BJ (cell line): ENCODE measurements at places on chromosomes 1 and 21. TPM values are rescaled to one million over a fixed set of nuclear protein-coding genes. Genes with fewer than 3 reads are reported as not detected.
A peak's percentile ranks its signal among the peaks of the same experiment; 100 is the strongest.

The ALX3 gene
- polyA plus RNA-seq, result 4.3 and 5.7 TPM in 2 replicates

The KCNE1 gene
- polyA plus RNA-seq, result 0.31 and 0.47 TPM in 2 replicates

The KLHDC7A gene
- polyA plus RNA-seq, result not detected in 2 replicates

The SLC25A34 gene
- polyA plus RNA-seq, result 0.54 and 0.70 TPM in 2 replicates

The WDR4 gene
- 9.4 and 13.7 TPM in 2 replicates for polyA plus RNA-seq

GRCh38 chr1:100308777-100309176 is 42.8 kb downstream of the RTCA start:
- no peak for DNase-seq

DNA sequence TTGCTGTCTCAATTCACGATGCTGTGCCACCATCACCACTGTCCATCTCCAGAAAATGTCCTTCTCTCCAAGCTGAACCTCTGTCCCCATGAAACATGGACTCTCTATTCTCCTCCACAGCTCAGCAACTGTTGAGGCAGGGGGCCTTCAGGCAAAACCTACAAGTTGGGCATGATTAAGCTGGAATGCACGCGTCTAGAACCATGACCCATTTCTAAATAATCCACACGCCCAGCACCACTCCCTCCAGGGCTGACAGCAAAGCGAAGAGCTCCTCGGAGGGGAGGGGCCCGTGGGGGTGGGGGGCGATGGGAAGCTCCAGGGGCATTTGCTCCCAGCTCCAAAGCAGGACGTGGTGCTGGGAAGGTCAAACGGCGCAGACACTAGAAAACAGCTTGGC is 3.3 kb upstream of the HES5 start:
- DNase-seq, result no peak

- DNase-seq, result no peak
Observed at GRCh38 chr1:150622303-150622975, 7.0 kb downstream of the ENSA start.

DNA sequence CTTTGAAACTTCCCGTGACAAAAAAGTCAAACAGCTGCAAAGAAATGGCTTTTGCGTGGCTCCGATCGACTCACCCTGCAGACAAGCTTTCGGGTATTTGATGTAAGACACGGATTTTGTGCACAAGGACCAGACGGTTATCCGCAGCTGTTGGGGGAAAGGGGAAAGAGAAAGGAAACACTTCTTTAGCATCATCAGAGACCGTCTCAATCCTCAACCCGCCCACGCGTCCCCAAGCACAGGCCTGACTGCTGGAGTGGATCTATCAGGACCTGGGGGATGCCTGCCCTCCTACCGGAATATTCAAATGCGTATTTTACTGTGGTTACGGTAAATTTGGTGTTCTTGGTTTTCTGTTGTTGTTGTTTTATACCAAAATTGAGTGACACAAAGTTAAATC is 11.2 kb downstream of the WRAP73 start:
- no peak for DNase-seq

DNA sequence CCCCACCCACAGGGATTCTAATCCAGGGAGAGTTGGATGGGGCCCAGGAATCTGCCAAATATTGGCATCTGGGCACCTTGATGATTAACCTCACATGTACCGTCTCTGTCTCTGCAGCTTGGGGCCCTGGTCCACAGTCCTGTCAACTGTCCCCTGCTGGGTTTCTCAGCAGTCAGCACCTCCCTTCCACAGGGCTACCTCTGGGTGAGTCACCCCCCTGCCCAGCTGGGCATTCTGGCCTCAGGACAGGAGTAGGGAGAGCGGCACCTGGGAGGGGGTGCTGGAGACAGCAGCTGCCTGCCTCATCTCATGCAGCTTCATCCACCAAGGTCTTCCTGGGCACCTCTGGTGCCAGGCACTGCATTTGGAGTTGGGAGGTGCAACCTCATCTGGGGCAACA is 100.6 kb upstream of the ACTL8 start:
- DNase-seq, result no peak

- DNase-seq, result no peak
Observed at GRCh38 chr1:6842301-6842700, 57.0 kb downstream of the CAMTA1 start.

- no peak for DNase-seq
Observed at GRCh38 chr1:177116941-177117340, 47.6 kb downstream of the ASTN1 start.

DNA sequence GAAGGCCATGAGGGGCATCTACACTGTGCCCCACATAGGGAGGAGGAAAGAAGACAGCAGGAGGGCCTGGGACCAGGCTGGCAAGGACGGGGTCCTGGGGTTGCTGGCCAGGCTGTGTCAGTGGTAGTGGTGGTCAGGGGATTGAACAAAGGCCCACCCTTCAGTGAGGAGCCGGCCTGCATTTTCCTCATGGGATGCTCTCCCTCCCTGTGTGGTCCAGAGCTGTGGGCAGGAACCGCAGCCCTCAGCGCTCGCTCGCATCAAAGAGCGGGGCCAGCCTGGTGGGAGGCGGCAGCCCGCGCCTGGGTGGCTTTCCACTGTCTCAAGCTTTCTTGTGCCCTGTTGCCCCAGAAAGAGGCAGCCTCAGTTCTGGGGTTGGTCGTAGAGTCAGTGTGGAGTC is 24.8 kb downstream of the LHX4 start:
- DNase-seq, result no peak

DNA sequence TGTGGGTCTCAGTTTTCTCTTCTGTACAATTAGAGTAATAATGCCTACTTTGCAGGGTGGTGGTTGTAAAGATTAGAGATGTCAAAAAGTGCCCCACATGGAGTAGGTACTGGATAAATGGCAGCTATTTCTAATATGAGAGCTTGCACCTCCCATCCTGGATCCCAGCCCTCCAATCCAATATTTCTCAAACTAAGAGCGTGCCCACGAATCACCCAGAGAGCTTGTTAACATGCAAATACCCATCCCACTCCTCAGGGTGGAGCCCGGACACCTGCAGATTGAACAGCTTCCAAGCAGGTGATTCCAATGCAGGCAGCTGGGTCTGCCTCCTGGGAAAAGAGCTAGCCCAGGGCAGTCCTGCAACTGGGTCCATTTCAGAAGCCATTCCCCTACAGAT is 33.0 kb downstream of the LRRN2 start:
- no peak for DNase-seq

GRCh38 chr1:41370225-41370624 is 9.0 kb downstream of the FOXO6 start:
- no peak for DNase-seq

- peak; percentile 57 for DNase-seq
Observed at GRCh38 chr1:118960026-118960561, 28.0 kb downstream of the TBX15 start.

DNA sequence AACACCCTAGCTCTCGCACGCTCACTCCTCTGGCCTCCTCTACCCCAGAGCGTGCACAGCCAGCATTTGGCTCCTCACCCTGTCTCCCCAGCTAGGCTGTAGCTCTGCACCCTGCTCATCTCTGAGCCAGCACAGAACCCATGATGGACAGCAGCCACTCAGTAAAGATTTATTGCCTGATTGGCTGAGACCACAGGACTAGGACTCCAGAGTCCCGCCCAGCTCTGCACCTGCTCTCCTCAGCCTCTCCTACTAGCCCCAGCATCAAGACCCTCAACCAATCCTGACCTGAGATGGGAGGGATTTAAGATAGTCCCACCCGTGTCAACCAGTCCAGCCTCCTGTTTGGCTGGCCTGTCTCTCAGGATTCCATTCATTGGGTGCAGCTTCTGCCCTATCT is 9.3 kb downstream of the C1QB start:
- no peak for DNase-seq

GRCh38 chr1:185864889-185865517 is 130.8 kb downstream of the HMCN1 start:
- DNase-seq, result peak; percentile 26

DNA sequence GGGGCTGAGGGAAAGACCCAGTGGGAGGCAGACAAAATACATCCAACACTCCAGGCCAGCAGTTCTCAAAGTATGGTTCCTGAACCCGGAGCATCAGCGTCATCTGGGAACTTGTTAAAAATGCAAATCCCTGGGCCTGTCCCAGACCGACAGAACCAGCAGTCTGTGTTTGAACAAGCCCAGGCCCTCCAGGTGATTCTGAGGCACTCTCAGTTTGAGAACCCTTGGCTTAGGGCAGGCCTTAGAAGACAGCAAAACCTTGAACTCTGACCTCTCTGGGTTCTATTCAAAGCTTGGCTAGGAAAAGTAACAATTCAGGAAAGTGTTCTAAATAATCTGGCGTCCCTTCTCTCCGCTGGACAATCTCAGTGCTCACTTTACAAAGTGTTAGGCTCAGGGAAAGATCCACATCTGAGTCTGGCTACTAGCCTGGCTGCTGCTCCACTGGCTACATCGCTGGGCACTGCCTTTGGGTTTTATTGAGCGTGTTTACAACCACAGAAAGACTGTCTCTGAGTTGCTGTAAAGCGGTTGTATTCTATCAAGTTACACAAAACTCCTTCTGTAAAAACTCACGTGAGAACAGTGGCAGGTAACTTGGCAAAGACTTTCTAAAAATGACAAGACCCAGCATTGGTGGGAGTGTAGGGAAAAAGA is 166.1 kb downstream of the HIVEP3 start:
- DNase-seq, result no peak

DNA sequence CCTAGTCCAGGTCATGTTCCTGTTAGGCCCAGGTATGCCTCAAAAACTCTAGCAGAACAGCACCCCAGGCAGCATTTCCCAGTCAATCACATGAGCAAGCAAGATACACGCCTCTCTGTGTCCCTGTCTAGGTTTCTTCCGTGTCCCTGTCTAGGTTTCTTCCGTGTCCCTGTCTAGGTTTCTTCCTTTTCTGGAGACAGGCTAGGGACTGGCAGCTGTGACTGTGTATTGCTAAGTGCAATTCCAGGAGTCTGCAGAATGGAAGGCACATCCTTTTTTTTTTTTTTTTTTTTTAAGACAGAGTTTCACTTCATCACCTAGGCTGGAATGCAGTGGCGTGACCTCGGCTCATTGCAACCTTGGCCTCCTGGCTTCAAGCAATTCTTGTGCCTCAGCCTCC is 77.6 kb downstream of the SETD4 start:
- DNase-seq, result no peak

- DNase-seq, result no peak
Observed at GRCh38 chr1:167430134-167430848, 88.0 kb downstream of the CD247 start.

GRCh38 chr1:184771190-184771691 is 16.6 kb upstream of the EDEM3 start:
- DNase-seq, result no peak

DNA sequence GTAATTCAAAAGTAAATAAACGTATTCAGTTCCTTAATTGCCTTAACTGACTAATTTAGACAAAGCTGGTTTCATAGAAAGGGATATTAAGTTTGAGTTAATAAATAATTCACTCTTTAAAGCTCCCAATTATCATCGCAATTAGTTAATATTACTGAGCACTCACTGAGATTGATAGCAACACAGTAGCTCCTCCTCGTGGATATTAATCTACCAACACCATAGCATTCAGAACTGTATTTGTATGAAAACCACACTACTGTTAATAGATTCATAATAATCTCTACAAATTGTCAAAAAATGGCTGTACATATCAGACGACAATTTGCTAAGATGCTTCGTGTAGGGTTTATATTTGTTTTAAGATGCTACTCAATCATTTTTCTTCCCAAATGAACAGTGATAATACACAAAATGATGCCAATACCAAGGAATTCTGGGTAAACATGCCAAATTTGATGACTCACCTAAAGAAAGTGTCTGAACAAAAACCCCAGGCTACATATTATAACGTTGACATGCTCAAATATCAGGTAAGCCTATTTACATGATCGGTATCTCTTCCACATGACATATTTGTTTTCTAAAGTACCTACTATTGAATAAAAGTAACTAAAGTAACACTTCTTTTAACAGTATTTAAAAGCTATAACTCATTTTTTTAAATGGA is 18.8 kb upstream of the DYNLT5 start:
- DNase-seq, result no peak

- DNase-seq, result no peak
Observed at GRCh38 chr1:174713796-174714195, 266.0 kb downstream of the GPR52 start.

- no peak for DNase-seq
Observed at GRCh38 chr1:91795591-91796389, 90.2 kb downstream of the TGFBR3 start.

DNA sequence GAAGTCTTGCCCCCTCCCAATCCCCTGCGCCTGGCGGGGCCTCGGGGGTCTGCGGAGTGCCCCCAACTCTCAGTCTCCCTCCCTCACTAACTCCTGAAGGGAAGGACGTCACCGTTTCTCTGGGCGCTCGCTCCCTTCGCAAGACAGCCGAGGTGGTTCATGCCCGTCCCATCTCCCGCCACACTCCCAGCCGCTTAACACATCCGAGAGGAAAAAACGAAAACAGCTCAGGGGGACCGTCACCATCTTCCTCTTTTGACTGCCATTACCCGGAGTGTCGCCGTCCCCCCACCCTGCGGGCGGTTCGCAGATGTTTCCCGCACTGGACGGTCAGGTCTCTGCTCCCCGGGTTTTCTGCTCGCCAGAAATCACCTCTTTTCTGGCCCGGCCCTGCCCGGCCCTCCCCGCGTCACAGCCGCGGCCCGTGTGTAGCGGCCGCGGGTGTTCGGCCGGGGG is 532 bp downstream of the ERO1B start:
- DNase-seq, result no peak

DNA sequence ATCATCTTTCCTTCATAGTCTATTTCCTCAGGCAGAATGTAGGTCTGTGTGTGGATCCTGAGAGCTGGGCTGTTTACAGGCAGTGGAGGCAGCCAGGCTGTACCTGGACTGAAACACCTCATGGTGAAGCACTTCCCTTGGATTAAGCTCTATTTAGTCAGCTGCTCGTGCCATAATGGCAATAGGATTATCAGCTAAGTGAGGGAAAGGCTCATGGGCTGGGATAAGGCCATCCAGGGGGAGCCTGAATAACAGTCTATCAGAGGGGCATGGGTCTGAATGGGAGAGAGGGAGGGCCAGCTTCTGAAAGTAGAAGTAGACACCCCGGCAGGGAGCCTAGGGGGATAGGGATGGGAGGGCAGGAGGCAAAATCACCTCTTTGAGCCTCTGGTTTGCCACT is 8.3 kb downstream of the RNASEL start:
- no peak for DNase-seq

DNA sequence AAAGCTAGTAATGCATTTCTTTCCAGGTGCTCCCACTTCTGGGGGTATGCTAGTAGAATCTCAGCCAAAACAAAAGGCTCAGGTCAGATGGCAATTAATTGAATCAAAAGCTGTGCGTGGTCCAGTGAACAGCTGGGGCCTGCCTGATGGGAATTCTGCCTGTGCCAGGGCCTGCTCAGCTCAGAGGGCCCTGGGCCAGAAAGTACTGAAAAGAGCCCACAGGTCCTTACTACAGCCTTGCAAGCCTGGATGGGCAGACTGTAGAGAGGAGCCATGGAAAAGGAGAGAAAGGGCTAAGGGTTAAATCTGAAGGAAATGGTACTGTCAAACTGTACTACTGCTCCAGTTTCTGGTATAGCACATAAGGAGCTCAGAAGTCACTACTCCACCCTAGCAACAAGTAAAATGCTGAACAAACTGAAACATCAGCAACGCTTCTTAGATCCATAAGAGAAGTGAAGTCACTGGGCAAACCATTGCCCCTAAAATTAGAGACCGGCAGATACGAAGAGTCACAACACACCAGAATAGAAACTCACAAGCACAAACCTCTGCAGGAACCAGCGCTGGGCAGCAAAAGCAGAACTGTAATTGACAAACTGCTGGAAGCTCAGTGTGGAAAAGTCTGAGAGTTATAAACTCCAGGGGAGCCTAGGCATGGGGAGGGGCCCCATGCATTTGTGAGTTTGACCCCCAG is 121.1 kb upstream of the SYT6 start:
- no peak for DNase-seq

GRCh38 chr1:228445843-228446650 is 29.4 kb upstream of the TRIM17 start:
- DNase-seq, result no peak

- no peak for DNase-seq
Observed at GRCh38 chr1:173315296-173315695, 108.2 kb upstream of the TNFSF4 start.

GRCh38 chr1:46554597-46555381 is 3.3 kb upstream of the KNCN start:
- DNase-seq, result no peak
